NCI-H524 treated with DMSO at 0.1 percent for 48 hours (cell line): ENCODE measurements at places on chromosomes 4 and X.

- no peak for DNase-seq
Observed at GRCh38 chr4:75891611-75892010, 10.6 kb downstream of the PPEF2 start.

DNA sequence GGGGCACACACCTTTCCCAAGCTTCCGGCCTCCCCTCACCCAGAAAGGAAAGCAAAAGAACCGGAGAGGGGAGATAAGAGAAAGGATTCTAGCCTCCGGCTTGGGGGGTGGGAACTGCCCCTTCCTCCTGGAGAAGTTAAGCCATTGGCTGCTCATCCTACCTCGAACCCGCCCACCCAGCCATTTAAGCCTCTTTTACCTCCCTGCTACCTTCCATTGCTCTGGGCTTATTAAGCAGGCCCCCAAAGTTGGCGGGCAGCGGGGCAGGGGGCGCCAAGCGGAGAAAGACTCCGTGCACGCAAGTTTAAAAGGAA is 2.3 kb downstream of the MAML3 start:
- DNase-seq = peak; percentile 77

DNA sequence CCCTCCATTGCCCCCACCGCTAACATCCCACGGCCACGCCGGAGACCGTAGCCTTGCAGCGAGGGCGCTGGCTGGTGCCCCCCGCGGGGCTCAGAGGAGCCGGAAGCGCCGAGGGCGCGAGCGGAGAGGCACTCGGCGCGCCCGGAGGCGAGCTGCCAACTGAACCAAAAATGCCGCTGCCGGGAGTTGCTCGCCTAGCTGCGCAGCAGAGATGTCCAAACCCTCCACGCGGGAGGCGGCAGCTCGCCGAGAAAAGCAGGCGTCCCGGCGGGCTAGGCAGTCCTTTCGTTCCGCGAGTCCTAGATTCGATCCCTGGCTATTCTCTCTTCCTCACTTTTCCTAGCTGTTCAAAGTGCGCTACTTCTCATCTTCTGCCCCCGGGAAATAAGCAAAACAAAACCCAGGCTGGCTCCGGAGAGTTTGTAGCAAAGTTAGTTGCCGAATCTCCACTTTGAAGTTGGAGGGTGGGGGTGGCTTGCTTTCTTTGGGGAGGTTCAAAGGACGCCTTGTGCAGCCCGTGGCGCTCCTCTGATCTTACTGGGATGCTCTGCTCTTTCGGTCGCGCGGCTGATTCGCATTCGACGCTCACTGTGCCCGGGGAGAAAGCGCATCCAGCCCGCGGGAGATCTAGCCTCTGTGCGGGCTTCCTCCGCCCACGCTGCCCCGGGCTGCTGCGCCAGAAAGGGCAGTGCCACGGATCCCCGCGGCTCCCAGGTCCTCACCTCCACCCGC is 723 bp downstream of the NKX6-1 start:
- no peak for DNase-seq

DNA sequence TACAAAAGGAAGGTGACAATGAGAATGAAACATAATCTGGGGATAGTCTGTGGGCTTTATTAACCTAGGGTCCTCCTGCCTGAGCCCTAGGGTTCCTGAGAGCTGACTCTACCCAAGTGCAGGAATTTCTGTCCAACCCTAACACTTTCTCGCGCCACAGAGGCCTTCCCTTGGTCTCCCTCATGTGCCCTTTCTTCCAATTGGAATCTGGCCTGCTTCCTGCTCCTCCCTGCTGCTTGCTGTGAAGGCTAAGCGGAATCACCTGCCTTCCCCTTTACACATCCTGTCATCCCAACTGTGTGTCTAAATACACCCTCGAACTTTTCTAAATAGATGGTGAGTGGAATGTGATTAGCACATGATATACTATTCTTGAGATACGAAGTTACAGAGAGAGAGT is 5.9 kb downstream of the MAGEA11 start:
- no peak for DNase-seq

DNA sequence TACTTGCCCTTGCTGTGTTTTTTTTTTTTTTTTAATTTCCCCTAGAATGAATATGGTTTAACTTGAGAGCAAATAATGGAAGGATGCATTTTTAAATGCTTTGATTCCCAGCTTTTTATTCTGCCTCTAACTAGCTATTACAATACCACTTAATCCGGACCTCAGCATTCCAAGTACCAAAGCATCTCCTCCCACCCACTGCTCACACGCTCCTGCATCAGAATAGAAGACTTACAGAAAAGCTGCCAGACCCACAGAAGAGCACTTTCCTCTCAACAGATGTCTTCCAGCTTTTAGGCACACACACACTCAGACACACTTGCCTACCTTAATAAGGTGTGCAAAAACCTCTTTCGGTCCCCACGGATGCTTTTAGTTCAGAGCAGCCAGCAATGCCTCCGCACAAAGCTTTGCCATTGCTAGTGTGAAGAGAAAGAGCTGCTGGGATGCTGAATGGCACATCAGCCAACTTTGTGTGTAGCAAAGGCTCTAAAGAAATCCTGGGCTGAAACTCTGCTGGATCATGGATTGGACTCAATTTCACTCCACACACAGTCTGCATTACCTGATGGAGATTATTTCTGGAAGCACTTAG is 1056.2 kb downstream of the DMD start:
- no peak for DNase-seq

DNA sequence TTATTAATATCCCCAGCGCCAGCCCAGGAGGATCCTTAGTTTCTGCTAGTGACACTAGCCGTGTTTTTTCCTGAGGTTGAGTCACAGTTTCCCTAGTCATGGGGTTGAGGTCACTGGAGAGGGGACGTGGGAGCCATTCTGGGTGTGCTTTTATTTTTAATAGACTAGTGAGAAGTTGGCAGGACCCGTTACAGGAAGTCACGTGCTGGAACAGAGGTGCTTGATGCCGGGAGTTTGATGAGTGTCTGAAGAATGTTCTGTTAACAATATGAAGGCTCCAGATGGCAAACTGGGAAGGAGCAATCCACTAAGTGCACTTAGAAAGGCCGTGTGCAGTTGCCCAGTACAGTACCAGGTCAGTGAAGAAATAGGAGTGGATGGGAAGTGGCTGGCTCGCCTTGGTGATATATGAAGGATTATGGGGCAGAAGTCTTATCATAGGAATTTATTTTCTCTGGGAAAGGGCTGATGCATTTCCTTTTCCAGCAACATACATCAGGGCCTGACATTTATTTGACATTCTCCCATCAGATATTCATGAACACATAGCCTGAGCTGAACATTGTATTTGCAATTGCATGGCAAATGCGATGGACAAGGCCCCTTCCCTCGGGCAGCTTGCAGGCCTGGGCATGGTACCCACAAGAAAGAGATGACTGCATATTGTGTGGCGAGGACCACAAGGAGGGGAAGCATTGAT is 291.8 kb downstream of the FBXW7 start:
- DNase-seq = no peak

DNA sequence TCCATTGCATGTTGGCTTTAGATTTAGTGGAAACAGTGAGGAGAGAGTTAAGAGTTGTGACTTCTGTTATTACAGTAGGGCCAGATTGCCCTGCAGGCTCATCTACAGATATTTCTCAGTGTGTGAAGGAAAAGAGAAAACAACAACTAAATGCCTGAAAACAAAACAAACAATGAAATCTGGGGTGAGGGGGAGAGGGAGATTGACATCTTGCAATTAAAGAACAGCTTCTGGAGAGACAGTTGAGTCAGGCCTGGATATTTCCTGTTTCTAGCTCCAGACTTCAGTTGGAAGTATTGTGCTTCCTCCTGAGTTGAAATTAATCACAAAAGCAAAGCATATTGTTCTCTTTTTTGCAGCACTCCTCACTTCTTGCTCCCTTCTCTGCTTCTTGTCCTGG is 108.3 kb upstream of the SCML1 start:
- no peak for DNase-seq

GRCh38 chr4:138158746-138159297 is 83.3 kb downstream of the SLC7A11 start:
- no peak for DNase-seq

DNA sequence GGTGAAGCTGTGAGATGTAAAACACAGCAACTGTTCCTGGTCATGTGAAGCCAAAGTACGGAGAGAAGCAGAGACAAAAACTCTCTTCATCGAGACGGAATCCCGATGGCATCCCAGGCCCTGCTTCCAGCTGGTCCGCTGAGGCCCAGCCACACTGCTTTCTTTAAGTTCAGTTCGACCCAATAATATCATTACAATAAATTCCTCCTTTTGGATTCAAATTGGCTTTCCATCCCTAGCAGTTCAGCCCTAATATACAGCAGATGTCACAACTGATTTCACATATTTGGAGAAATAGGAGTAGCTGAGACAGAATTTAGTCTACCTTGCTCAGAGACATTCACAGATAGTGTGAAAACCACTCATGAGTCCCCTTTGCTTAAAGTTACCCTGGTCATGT is 98.3 kb upstream of the SPRY1 start:
- no peak for DNase-seq

DNA sequence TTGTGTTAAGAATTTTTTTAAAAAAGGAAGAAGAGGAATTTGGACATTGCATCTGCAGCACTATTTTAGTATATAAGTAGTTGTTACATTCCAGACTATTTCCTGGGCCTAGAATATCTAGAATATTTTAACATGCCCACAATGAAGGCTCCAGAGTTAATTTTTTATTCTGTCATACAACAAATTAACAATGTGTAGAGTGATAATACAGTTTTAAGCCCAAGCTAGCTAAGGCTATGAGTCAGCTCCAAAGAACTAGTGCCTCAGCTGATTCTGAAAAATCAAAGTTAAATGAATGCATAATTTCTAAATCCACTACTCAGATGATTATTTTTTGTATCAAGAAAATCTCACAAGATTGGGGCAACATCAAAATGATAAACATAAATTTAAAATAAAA is 231.4 kb downstream of the PRDM5 start:
- DNase-seq = no peak

DNA sequence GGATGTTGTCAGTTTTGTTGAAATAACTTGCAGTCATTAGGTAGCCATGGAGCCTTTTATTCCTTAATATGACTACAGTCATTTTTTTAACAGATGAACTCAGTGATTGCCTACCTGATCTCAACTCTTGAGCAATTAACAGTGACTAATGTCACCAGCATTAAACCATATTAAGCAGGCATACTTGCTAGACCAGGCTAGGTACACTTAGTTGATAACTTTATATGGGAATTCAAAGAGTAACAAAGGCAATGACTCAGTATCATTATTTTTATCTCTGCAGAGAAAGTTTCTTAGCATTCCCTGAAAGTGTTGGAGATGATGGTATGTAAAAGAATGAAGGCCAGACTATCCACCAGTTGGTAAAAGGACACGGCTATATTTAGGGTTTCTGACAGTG is at the start of gene C4orf54:
Gene C4orf54, minus strand, starts transcription at position 31 of the 400 bp plus-strand sequence. CDS start 3,180 bp downstream, outside the sequence.
- no peak for DNase-seq

GRCh38 chr4:146654687-146655520 is 16.2 kb downstream of the POU4F2 start:
- no peak for DNase-seq

DNA sequence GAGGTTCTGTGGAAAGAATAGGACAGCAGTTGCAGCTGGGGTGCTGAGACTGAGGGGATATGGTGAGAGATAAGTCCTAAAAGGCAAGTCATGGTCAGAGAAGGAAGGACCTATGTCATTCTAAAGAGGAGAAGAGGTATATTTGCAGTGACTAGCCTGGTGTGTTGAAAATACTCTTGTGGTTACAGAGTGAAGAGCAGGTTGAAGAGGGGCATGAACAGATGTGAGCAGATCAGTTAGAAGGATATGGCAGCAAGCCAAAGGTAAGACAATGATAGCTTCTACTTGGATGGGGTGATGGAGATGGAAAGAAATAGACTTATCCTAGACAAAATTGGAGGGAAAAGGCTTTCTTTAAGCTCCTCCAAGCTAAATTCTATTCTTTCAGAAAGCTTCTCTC is 469.8 kb upstream of the CPEB2 start:
- DNase-seq = peak; percentile 45

DNA sequence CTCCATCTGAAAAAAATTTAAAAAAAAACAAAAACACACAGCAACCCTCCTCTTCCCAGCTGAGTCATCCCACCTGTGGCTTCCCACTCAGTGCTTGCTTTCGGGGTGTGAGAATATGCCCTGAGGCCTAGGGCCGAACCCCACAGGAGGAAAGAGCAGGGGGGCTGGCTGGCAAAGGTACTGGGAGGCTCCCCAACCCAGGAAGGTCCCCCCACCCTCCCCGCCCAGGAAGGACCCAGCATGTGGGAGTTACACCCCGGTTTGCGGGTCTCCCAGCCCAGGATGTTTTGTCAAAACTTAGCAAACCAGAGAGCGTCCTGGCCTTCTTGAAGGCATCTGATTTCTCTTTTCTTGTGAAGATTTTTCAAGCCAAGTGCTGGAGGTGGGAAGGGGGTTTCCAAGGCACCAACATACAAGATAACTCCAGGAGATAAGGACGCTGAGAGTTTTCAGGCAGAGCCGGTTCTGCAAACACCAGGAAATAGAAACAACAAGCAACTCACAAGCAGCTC is 25.7 kb upstream of the CSF2RA start:
- DNase-seq = no peak

DNA sequence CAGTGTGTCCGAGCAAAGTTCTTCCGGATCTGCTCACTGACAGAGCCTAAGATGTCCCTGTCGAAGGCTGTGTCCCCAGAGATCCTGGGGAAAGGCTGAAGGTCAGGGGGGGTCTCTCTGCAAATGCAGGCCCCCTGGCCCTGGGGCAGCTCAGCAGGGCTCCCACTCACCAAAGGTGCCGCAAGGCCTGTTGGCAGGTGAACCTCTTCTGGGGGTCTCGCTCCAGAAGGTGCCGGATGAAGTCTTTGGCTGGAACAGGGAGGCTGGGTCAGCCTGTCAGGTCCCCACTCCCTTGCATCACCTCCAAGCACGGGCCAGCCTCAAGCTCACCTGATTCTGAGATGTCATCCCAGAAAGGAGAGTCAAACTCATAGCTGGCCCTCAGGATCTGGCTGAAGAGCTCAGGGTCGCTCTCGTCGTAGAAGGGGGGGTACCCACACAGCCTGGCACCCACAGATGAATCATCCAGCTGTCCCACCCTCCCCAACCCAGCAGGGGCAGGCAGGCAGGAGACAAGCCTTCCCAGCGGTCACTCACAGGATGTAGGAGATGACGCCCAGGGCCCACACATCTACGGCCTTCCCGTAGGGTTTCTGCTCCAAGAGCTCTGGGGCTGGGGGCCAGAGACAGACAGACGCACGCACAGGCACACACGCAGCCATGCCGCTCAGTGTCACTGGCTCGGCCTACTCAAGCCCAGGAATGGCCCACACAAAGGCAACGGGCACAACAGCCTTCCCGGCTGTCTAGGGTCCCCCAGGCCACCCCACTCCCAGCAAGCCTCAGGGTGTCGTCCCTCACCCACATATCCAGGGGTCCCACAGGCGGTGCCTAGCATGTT is 2.6 kb downstream of the PNCK start:
- no peak for DNase-seq

DNA sequence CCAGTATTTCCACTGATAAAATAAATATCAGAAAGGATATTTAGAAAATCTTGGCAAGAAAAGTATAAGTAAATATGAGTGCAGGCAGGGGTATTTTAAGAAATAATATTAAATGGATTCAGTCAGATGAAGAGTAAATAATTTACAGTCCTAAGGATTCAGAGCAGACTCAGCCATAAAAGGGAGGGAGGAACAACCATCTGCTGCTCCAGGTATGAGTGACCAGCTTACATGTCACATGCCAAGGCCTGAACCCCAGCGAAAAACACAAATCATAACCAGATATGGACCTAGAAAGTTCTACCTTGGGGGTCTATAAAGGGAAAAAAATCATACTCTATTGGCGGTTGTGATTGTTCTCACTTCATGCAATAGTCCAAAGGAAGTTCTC is 166.8 kb downstream of the COL4A6 start:
- no peak for DNase-seq

GRCh38 chrX:145292218-145292617 is 44.9 kb downstream of the SPANXN1 start:
- no peak for DNase-seq
